ENCODE measurements at places on chromosomes 2 and 18.

- no peak overlapping the region for H3K27ac ChIP-seq
- H3K4me3 ChIP-seq, result no peak overlapping the region
Observed at GRCh38 chr18:58194028-58194427, 150.0 kb downstream of the NEDD4L start.

DNA sequence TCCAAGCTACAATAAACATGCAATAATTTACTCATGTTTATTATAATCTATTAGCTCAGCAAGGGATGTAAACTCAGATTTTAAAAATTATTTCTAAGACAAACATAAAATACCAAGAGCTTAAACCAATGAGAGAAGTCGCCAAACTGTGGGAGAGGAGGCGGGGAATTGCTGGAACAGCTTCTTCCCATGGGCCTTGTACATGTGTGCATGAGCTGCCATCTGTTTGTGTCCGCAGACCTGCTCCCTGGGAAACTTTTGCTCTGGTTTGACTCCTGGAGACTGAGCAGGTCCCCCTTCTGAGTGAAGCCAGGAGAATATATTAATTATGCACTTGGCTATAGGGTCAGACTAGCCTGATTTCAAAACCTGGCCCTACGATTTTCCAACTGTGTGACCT lies 655.9 kb upstream of the SOX11 start:
- no peak for DNase-seq
- H3K27ac ChIP-seq, result no peak overlapping the region

DNA sequence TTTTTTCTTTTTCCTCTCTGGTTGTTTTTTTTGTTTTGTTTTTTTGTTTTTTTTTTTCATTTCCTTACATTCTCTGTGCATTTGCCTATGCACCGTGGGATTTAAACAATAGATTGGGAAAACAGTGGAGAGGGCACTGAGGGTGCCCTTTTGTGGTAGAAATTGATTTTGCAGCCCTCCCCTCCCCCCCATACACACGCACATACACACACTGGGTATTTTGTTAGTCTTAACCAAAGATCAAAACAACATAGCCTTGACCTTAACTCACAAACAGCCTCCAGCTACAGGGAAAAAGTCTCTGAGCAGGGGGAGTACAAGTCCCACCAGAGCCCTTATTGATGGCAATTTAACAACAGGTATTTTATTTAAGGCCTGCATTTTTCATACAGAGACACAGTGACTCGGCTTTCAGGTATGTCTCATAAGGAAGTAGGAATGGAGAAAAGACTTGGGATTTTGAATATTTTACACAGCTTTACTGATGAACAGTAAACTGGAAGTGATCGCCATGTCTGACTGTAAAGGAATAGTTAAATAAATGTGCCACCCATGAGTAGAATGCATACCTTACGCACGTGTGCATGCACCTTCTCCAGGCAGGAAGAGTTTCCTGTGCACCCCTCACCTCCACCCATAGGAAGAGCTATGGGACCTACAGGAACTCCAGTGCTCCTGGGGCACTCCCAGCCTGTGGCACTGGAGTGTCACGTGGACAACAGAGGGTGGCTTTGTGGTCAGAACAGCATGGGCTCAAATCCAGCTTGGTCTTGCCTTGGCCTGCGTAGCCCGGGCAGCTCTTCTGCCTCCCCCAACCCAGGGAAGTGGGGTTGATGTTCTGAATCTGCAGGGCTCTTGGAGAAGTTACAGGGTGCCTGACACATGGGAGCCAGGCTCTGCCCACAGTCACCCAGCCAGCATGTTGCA lies 266.4 kb downstream of the ANAPC1 start:
- H3K27me3 ChIP-seq, result no peaks in the 10 kb centered on the region

- H3K27me3 ChIP-seq, result no peaks in the 10 kb centered on the region
- H3K4me1 ChIP-seq, result peaks cover 3% of the 10 kb centered on the region
- no peak overlapping the region for H3K27ac ChIP-seq
- no peak for DNase-seq
- no peak overlapping the region for H3K4me3 ChIP-seq
Observed at GRCh38 chr2:191319186-191319585, 74.0 kb downstream of the MYO1B start.

DNA sequence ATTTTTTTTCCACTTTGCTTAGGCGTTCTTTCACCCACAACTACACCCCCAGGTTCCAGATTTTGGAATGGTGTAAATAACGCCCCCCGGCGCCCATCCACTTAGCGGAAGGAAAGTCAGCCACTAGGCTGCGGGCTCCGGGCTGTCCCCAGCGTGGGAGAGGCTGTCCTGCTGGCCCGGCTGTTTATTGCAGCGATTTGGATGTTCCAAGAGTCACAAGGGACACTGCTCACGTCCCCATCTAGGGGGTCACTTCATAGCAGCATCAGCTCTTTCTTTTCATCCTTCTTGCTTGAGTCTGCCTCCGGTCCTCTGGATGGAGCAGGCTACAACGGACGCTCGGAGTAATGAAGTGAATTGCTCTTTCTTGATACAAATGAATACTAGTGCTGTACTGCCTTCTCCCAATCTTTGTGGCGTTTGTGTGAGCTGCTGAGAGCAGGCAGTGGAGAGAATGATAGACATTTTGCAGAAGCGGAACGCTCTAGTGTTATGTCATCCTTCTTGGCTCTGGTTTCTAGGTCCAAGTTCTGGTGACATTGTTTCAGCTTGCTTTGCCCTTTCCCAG lies 50.7 kb upstream of the PAIP2B start:
- H3K4me3 ChIP-seq, result peak overlapping the region; percentile 48
- DNase-seq, result peak; percentile 22
- no peaks in the 10 kb centered on the region for H3K4me1 ChIP-seq
- H3K36me3 ChIP-seq, result no peaks in the 10 kb centered on the region
- peaks cover 16% of the 10 kb centered on the region for H3K27me3 ChIP-seq

DNA sequence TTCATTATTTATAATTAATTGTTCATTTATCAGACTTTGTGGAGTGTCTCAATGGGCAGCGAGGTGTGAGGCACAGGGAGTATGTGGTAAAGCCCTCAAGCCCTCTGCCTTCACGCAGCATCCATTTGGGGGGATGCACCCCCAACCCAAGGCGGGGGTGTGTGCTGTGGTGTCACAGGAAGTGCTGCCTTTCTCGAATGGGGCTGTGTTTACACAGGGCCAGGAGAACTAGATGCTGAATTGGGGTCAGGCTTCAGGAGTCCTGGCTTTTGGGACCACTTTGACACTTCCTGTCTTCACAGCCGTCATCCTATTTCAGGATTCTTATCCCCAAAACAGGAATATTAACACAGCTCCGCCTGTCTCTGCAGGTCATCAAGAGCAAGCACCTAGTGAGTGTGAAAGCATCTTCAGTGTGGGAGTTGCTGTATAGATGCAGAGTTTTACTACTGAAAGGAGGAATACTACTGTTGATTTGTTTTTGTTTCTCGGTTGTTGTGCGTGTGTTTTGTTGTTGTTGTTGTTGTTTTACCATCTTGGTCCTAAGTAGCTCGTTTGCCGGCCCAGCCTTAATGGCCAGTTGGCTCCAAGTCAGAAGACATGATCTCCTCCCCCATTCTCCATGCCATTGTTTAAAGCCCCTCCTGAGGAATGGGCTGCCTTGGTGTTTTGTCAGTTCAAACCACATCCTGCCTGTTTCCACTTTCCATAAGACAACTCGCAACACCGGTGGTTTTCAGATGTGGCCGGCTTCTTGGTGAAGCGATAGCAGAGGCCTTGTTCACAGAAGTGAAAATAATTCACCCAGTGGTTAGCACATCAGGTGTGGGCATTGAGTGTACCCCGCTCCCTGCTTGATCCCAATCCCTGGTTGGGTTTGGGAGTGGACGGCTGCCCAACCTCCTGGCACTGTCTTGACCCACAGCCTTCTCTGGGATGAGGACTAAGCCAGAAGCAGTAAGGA lies 221.3 kb downstream of the BCL2 start:
- H3K27ac ChIP-seq, result no peak overlapping the region
- no peaks in the 10 kb centered on the region for H3K36me3 ChIP-seq
- no peak overlapping the region for H3K4me3 ChIP-seq
- H3K27me3 ChIP-seq, result no peaks in the 10 kb centered on the region
- no peak for DNase-seq

DNA sequence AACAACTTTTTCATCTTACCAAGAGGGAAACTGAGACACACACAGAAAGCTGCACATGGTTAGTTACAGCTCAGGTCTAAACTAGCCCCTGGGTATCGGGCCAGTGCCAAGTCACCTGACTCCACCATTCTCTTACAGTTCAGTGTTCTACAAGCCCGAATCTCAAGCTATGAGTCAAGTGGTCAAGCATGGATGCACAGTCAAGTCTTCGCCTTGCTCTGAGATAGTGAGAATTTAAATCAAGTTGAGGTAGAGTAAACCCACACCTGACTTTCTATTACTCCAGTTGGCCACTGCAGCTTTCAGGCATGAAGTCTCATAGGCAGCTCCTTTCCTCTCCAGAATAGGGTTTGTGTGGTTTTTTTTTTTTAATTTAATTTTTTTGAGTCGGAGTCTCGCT lies 34.5 kb upstream of the ARL5A start:
- no peak overlapping the region for H3K4me3 ChIP-seq
- H3K27ac ChIP-seq, result no peak overlapping the region
- H3K36me3 ChIP-seq, result no peaks in the 10 kb centered on the region
- no peaks in the 10 kb centered on the region for H3K27me3 ChIP-seq
- no peaks in the 10 kb centered on the region for H3K4me1 ChIP-seq
- no peak for DNase-seq

DNA sequence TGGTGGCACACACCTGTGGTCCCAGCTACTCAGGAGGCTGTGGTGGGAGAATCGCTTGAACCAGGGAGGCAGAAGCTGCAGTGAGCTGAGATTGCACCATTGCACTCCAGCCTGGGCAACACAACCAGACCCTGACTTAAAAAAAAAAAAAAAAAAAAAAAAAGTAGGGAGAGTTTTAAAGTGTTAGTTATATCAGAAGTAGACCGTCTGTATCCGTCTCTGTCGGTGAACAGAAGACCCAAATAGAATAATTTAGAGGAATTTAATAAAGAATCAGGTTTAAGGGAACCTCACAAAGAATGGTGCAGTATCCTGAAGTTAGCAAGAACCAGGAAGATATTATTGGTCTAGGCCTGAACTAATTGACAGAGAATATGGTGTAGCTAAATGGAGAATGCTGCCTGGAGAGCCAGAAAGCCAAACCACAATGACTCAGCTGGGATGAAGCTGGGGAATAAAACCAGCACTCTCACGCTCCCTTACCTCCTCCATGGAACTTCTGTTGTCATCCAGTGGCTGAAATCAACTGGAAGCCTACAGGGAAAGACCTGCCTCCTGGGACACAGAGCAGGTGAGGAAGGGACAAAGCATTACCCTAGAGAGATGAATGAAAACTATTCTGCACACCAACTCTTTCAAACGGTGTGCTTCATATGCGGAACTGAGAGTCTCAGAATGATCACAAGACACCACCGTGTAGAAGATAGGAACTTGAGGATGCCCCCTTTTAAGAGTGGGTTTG lies 39.1 kb upstream of the PLEKHM3 start:
- no peaks in the 10 kb centered on the region for H3K36me3 ChIP-seq
- H3K27me3 ChIP-seq, result no peaks in the 10 kb centered on the region
- no peaks in the 10 kb centered on the region for H3K4me1 ChIP-seq
- H3K4me3 ChIP-seq, result no peak overlapping the region
- no peak for DNase-seq
- no peak overlapping the region for H3K27ac ChIP-seq

GRCh38 chr2:54757500-54757899 lies 34.0 kb downstream of the EML6 start:
- no peaks in the 10 kb centered on the region for H3K36me3 ChIP-seq
- H3K4me3 ChIP-seq, result no peak overlapping the region
- H3K27me3 ChIP-seq, result no peaks in the 10 kb centered on the region
- peaks cover 7% of the 10 kb centered on the region for H3K4me1 ChIP-seq

GRCh38 chr18:41922176-41922575 lies 32.9 kb upstream of the PIK3C3 start:
- H3K27ac ChIP-seq, result no peak overlapping the region
- DNase-seq, result no peak
- H3K4me3 ChIP-seq, result no peak overlapping the region
- H3K27me3 ChIP-seq, result no peaks in the 10 kb centered on the region
- H3K36me3 ChIP-seq, result no peaks in the 10 kb centered on the region

DNA sequence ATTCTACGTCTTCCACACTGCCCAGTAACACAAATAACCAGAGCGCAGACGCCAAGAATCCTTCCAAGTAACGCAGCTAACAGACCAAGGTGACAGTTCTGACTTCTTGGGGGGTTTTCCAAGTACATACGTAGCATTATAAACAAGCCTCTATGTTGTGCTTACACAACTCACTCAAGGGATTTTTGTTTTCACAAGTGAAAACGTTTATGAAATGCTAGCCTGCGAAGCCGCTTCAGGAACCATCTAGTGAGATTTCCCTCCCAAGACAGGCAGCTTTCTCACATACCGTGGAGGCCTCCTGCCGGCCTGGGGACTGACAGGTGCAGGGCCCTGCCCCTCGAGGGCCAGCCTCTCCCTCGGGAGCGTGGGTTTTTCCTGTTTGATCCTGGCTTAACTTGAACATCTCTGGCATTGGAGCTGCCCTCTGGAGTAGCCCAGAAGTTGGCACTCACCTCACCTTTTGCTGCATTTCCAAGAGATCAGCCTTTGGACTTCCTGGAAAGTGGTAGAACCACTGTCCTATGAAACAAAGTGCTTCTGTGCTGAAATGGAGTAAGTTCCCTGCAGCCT lies 151.1 kb downstream of the MBP start:
- no peak for DNase-seq
- no peak overlapping the region for H3K27ac ChIP-seq

- H3K27me3 ChIP-seq, result no peaks in the 10 kb centered on the region
- no peaks in the 10 kb centered on the region for H3K4me1 ChIP-seq
- DNase-seq, result no peak
- H3K4me3 ChIP-seq, result no peak overlapping the region
- H3K27ac ChIP-seq, result no peak overlapping the region
Observed at GRCh38 chr2:102837626-102838198, 75.9 kb downstream of the TMEM182 start.

- H3K27me3 ChIP-seq, result no peaks in the 10 kb centered on the region
- H3K27ac ChIP-seq, result no peak overlapping the region
- no peak for DNase-seq
- no peaks in the 10 kb centered on the region for H3K36me3 ChIP-seq
Observed at GRCh38 chr2:187003611-187004010, 154.6 kb upstream of the ZSWIM2 start.

GRCh38 chr2:236545248-236545658 lies 24.4 kb upstream of the ACKR3 start:
- H3K27ac ChIP-seq, result no peak overlapping the region
- H3K36me3 ChIP-seq, result no peaks in the 10 kb centered on the region
- H3K4me3 ChIP-seq, result no peak overlapping the region

DNA sequence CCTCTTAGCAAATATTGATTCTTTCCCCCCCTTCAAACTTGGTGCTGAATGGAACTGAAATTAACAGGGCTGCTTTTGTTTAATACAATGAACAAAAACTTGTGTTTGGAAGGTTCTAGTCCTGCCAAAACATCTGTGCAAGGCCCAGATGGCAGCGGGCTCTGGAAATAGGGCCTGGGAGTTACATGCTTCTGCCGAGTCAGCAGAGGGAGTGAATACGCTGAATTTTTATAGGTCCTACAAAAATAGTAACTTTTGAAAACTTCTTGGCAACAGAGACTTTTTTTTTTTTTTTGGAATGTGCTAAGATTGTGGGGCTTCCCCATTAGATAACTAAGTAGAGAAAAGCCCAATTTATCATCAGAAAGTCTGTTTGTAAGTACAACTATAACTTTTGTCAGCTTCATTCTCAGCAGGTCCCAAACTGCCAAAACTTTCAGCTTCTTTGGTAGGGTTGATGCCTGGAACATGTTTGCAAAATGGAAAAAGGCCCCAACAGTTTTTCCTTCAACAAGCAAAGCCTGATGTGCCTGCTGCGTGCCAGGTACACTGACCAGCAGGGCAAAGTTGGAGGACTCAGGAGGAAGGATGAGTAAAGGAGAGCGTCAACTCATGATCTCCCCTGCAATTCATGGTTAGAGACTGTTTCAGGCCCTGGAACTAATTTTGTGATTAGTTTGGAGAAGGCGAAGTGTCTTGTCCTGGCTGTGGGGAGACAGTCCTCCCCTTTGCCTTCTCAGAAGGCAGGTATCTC lies 45.1 kb upstream of the HDAC4 start:
- no peaks in the 10 kb centered on the region for H3K4me1 ChIP-seq
- no peak overlapping the region for H3K4me3 ChIP-seq
- DNase-seq, result no peak
- H3K27ac ChIP-seq, result no peak overlapping the region
- H3K36me3 ChIP-seq, result no peaks in the 10 kb centered on the region
